ENCODE measurements at places on chromosomes 1 and 21.

DNA sequence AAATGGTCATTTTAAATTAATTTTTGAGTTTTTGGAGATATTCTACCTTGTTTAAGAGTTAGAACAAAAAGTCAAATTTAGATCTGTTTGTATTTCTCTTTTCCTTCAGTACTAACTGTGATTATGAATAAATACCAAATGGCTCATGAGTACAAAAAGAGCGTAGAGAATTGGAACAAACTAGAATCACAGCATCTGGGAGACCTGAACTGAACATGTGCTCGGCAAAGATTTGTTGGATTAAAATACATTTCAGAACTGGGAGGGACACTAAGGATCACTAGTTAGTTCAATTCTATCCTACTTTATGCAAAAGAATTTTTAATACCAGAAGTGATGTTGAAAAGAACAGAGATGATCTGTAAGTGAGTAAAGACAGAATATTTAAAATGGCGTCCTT lies 19.5 kb downstream of the OLFM3 start:
- no peak for DNase-seq

DNA sequence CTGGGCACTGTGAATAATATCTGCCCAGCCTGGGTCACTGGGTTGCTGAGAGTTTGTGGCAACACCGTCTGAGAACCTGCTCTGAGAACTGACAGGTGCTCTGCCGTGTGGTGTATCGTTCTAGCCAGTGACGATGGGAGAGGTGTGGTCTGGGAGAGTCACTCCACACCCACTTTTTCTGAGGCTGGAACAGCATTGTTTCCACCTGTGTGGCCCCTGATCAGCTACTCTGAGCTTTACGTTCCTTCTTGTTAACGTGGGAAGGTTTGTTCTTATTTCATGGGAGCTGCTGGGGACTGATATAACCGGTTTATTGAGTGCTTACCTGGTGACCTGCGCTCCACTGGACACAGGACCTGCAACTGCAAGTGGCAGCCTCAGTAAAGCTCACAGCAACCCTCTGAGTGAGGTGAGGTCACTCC lies 34.8 kb upstream of the TENT5C start:
- DNase-seq = no peak

DNA sequence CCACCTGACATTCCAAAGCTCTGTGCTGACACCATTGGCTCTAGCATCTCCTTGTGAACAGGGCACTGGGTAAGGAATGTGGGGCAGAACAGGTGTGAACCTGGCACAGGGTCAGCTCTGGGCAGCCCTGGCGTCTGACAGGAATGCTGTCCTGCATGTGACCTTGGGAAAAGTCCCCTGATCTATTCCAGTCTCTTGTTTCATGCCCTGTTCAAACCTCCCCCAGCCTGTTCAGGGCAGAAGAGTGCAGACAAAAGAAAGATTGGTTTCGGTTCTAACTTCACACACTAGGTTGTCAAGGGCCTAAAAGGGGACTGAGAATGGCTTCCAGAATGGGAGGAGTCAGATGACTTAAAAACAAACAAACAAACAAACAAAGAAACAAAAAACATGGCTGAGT lies 27.6 kb upstream of the SDHB start:
- no peak for DNase-seq

DNA sequence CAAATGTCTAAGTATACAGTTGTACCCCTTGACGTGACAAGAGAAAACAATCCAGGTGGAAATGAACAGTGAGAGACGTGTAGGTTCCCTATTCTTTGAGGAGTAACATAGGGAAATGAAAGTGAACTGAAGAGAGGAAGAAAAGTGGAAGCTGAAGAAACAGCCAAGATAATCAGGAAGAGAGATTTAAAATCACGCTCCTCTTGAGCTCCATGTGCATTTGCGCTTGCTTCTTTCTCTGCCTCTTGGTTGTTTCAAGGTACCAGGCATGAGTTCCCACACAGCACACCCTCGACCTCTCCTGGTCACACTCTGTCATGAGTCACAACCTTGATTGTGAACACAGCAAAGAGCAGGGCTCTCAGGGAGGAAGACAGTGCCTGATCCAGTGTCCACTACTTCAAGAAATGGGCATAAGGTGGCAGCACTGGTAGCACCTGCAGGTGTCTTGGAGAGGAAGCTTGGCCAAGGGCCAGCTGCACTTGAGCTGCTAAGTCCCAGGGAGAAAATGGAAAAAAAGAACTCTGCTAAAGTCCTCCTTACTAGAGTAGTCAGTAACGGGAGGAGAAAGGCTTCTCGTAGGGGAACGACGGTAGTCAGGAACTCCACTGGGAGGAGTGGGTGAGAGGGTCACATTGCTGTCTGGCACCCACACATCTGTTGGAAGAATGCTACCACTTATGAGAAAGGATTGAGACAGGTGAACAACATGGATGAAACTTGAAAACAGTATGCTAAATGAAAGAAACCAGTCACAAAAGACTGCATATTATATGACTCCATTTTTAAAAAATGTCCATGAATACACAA lies 18.3 kb upstream of the ARID1A start:
- DNase-seq = no peak

- no peak for DNase-seq
These were observed 28.4 kb downstream of the RNF11 start for GRCh38 chr1:51264451-51264850.

GRCh38 chr1:83779565-83779964 lies 219.4 kb downstream of the TTLL7 start:
- no peak for DNase-seq

DNA sequence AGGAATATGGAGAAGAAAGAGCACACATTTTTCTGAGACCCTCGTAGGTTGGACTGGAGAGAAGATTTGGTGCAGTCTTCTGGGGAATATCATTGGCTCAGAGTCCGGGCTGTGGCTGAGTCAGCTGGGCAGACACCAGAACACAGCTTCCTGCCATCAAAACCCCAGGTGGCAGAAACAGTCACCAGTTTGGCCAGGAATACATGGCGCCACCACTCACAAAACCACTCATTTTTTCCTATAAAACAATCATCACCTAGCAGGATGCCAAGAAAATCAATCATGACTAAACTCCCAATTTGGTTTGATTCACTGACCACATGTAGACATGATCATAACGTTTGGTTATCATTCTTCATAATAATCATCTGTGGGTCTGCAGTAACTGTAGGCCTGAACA lies 178.1 kb upstream of the PBX1 start:
- DNase-seq = no peak

DNA sequence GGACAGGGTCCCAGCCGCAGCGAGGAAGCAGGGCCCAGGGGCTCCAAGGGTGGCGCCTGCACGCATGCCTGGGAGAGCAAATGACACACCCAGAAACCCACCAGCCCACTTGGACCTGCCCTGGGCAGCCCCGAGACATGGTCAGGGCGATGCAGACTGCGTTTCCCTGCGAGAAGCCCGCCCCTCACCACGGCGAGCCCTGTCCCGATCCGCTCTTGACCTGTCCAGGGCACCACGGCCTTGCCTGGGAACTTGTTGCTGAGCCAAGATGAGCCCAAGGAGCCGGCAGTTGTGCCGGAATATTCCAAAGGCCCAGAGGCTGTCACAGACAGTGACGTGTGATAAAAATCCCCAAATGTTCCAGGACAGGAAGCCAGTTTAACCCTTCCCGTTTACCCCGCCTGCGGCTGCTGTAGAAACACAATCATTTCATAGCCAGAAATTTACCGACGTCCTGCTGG lies 78.1 kb downstream of the SIK1 start:
- DNase-seq = no peak

DNA sequence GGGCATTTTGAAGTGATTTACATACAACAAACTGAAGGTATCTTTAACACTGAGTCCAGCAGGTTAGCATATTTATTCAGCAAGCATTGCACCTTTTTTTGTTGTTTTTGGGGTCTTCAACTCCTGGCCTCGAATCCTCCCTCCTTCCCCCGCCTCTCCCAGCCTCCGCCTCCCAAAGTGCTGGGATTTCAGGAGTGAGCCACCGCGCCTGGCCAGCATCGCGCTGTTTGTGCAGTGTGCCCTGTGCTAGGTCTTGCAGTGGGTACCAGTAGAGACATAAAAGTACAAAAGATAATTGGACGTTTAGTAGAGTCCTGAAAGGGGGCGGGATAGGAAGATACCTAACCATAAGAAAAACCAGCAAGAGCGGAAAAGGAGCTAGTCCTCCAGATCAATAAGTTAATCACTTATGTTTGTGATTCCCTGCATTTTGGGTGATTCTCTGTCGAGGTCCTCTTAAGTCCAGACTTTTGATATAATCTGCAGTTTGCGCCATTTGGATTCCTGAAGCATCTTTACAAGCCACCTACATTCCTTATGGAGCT lies 111.8 kb downstream of the OSBPL9 start:
- DNase-seq = no peak

DNA sequence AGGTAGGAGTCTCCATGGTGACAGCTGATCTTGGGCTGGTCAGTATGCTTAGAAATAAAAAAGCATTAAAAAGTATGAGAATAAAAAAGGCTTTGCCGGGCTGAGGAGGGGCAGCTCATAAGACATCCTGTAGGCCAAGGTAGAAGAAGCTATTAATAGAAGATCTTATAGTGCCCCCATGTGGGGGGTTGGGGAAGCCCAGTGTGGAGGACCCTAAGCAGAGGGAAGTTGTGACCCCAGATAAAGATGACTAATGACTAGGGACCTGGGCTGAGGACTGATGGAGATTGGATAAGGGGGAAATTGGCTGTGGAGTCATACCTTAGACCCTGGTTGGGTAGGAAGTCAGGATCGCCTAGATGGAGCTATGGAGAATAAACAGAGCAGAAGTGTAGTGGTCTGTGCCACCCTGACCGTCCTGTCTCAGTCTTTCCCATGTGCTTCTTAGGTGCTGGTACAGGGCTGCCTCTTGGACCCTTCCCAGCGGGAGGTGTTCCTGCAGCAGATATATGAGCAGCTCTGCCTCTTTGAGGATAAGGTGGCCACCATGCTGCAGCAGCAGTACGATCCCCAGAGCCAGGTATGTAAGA lies 25.0 kb downstream of the SZT2 start:
- peak; percentile 34 for DNase-seq

- no peak for DNase-seq
These were observed 184.6 kb upstream of the DUSP10 start for GRCh38 chr1:221926441-221926840.

- DNase-seq = no peak
These were observed 437.2 kb upstream of the DAB1 start for GRCh38 chr1:57860931-57861565.

DNA sequence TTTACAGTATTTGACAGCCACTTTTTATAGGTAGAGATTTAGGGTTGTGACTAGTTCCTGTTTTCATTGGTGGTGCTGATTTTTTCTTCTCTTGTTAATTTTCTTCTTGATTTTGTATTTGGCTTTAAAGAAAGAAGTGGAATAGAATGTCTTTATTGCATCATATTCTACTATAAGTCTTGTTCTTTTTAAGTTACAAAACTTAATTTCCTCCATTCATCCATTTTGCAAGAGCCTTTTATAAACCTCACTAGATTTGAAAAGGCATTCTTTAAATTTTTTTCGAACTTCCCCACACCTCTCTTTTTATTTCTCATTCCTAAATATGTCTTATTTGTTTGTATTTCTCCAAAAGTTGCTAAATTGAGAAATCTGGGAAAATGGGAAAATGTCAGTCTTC lies 1368.6 kb upstream of the ADGRL4 start:
- DNase-seq = no peak

DNA sequence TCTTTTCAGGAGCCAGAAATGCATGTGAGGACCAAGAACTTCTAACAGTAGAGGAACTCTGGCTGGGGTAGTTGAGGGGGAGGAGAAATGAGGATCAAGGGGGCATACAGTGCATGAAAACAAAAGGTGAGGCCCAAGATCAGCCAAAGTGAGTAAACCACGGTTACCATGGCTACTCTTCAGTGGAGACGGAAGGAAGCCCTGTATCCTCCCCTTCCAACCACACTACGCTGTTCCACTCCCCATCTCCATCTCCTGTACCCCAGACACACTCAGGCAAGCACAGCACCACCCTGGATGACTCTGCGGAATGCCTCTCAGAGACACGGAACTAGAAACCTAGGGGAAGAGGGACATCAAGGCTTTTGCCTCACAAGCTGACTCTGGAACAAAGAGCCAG lies 157.6 kb upstream of the CAMK1G start:
- no peak for DNase-seq

DNA sequence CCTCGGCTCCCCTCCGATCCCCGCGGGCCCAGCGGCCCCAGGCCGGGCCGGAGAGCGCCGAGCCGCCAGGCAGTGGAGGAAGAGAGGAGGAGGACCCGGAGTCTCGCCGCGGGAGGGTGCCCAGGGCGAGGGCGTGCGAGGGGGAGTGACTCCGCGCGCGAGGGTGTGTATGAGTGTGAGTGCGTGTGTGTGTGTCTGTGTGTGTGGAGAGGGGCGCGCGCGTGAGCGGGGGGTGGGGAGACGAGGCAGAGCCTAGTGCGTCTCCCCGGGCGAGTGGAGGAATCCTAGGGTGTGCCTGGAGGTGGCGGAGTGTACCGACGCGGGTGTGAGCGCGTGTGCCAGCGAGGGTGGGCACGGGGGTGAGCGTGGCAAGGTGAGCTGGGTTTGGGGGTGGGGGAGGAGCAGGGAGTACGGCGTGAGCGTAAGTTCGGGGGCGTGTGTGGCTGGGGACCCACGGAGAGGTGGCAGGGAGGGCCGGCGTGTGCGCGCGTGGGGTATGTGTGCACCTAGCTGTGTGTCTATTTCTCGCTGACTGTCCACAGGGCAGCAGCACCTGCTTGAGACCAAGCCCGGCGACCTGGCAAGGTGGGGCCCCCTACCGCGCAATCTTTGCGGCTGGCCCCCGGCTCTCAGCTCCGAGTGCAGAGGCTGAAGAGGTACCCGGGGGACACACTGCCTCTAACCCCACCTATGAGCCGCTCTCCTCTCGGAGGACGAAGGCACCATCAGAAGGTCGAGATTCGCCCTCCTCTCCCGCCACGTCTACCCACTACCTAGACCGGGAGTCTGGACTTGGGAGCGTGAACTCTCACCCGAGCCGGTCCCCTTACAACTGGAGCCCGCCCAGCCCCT lies 784 bp upstream of the KCND3 start:
- no peak for DNase-seq

DNA sequence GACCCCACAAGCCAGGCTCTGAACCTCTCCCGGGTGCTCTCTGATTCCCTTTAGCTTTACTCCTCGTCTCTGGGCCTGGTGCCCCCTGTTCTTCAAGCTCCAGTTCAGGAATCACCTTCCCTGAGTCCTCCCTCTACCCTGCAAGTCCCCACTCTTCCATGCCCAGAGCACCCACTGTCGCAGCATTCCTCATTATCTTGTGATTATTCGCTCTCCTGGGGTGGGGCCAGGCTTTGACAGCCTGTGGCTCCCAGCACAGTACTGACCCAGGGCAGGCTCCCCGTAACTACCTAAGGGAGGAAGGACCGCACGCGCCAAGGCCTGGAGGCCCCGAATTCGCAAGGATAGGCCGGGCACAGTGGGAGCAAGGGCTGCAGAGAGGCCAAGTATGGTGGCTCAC lies 734 bp upstream of the C1orf210 start:
- no peak for DNase-seq

DNA sequence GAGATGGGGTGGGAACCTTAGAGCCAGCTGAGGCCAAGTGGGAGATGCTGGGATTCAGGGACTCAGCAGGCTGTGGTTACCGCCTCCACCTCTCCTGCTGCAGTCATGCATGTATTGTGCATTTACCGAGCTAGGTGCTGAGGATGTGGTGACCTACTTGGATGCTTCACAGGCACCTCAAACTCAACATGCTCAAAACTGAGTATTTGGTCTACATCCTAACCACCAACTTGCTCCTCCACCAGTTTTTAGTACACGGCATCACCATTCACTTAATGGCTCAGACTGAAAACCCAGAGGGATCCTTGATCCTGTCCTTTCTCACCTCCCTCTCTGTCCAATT lies 5.6 kb downstream of the CHRNB2 start:
- no peak for DNase-seq

GRCh38 chr21:26965907-26966581 lies 844 bp downstream of the ADAMTS5 start:
- DNase-seq = no peak
